GM12878 (cell line): ENCODE measurements at places on chromosomes 6 and 20.

DNA sequence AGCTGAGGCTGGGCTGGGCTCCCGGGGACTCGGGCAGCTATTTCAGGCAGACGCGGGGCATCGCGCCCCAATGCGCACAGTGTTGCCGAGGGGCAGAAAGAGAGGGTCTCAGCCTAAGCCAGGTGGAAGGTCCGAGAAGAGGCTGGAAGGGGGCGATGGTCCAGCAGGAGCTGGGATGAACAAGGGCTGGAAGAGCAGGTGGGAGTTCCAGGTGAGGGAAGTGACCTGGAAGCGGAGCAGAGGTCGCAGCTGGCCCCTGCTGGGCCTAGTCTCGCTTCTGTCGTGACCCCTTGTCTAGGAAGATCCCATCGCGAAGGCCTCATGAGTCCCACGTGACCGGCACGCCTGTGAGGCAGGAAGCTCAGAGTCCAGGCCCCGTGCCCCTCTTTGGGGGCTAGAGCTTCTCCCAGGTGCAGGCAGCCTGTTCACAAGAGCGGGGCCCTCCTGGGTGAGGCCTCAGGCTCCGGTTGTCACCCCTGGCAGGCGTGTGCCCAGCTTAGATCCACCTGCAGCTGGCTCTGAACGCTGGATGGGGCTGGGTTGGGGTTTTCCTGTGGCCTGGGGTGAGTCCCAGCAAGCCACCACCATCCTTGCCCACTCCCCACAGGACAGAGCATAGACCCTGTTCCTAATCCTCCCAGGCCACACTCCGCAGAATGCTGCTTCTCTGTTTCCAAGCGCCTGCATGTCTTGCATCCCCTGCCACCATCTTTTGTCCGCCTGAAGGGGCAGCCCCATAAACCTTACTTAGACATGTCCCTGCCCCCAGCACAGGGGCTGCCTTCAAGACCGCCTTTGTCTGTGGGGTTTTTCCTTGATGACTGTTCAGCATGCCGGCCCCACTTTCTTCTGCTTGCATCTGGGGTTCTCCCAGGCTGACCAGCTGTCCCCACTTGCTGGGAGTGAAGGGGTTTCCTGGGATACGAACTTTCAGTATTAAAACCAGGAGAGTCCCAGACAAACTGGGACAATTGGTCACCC lies 15.1 kb downstream of the SLC22A3 start:
- DNase-seq = no peak

GRCh38 chr6:90859612-90860011 lies 272.7 kb upstream of the MAP3K7 start:
- no peak for DNase-seq

- DNase-seq = peak; percentile 60
These were observed 6.5 kb downstream of the HELZ2 start for GRCh38 chr20:63567386-63568169.

DNA sequence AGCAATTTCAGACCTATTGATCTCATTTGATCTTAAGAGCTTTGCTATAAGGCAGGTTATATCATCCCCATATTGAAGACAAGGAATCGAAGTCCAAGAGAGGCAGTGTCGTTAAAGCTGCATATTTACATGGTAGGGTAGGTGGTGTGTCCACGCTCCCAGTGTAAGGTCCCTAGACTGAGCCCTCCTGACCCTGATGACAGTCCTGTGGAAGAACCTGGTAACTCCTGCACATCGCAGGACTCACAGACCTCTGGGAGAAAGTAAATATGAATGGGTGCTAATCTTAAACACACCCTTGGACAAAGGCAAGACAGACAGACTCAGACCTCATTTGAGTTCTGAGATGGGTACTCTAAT lies 602 bp upstream of the HLA-DPB1 start:
- DNase-seq = peak; percentile 38

DNA sequence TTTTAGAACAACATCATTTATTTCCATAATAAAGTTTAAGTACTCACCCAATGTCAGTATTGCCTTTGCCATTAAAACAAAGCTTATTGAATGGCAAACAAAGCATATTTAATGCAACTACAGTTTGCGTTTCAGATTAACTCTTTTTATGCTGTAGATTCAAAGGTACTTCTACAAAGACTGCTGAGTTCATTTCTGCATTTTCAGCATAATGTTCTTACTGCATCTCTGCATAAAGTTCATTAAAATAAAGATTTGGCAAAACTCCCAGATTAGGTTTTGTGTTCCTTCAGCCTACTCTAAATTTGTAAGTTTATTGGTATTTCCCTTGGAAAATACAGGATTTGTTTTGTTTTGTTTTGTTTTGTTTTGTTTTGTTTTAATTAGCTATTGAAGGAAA lies 359.4 kb downstream of the ADGRB3 start:
- no peak for DNase-seq

DNA sequence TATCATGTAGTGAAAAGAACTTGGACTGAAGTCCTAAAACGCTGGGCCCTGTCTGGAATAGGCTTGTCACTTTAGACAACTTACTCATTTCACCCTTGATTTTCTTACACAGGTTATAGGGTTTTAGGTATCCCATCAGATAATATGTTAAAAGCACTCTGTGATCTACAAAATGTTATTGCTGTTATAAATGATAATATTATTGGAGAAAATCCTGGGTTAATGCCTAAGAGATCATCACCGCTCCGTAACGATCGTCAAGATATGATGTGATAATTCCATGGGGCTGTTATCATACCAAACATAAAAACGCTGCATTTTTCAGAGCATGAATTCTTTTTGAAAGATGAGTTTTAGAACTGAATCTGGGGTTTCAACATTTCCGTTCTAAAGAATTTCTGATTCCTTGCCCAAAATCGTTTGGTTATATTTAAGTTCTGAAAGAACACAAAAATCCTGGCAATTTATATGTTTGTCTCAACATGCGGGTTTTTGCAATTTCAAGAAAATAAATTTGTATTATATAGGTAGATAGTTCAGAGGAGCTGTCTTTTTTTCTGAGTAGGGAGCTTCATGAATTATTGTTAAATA lies 154.8 kb downstream of the FOXC1 start:
- no peak for DNase-seq

GRCh38 chr20:48192109-48192508 lies 406.8 kb upstream of the SULF2 start:
- no peak for DNase-seq
